SK-MEL-5 (cell line): ENCODE measurements at places on chromosomes 6 and 20. TPM values are rescaled to one million over a fixed set of nuclear protein-coding genes. Genes with fewer than 3 reads are reported as not detected.

DNA sequence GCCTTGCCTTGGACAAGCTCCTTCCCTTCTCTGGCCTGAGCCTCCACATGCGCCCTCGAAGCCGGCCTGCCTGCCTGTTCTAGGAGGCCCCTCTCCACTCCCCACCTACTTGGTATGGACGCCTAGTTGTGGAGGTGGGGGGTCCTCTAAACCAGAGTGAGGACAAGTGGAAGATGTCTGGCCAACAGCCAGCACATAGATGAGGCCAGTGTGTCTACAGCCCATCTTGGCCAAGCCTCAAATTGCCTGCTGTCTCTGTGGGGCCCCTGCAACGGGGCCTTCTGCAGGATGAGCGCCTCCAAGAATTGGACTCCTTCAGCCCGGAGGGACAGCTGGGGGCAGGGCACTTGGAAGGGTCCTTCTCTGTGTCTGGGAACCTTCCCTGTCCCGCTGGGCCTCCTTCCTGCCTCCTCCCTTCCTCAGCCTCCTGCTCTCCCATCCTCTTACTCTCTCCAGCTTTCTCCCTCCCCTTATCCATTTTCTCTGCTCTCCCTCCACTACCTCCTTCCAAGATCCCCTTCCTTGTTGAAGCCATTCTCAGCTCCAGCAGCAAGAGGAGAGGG lies 1.6 kb downstream of the MDFI start:
- no peak for DNase-seq

GRCh38 chr6:35534407-35535170 lies 21.9 kb upstream of the TULP1 start:
- DNase-seq: no peak

- DNase-seq: no peak
Observed at GRCh38 chr20:37230200-37230599, 31.4 kb downstream of the GHRH start.

- DNase-seq: no peak
Observed at GRCh38 chr6:45605971-45606370, 228.2 kb upstream of the SUPT3H start.

- DNase-seq: no peak
Observed at GRCh38 chr20:3815703-3816315, 4.5 kb upstream of the AP5S1 start.

DNA sequence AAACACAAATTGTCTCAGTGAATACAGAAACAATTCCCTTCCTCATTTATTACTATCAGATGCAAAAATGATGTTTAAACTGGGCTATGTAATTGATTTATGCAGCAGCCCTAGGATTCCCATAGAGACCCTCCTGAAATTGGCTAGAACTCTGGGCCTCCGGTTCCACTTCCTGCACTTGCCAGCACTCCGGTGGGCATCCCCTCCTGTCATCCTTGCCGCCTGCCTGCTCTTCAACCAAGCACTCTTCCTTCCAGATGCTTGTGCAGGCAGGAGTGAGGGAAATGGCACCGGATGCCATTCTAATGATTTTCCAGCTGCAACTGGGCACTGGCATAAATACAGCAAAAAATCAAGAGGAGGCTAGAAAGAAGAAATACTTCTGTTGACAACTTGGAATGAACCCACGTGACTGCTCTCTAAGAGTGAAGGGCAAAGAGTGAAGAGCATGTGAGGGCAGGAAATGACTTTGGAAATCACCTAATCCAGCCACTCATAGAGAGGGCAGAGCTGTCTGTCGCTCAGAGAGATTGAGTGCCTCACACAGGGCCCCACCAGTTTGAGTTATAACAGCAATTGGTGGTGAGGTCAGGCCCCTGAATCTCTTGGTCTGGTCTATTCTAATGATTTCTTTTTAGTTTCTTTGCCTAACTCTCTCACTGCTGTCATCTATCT lies 3.7 kb upstream of the NEDD9 start:
- peak; percentile 73 for DNase-seq

Gene SRMS
- not detected in 2 replicates for total RNA-seq

DNA sequence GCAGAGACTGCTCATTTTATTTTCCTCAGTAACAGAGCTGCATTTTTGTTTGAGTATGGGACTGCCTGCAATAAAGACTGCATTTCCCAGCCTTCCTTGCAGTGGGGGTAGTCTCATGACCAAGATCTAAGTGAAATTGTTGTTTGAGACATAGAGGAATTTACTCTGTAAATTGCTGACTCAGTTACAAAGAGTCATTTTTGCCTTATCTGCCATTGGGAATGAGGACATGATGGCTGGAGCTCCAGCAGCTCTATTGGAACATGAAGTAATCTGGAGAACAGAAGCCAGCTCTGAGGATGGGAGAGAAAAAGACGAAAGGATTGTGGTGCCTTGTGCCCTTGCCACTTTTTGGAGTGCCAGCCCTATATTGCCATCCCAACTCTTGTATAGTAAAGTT lies 2.1 kb upstream of the CST11 start:
- no peak for DNase-seq

- no peak for DNase-seq
Observed at GRCh38 chr6:165634101-165634880, 28.8 kb downstream of the PDE10A start.

GRCh38 chr20:4009309-4009708 lies 6.0 kb downstream of the RNF24 start:
- no peak for DNase-seq

GRCh38 chr6:166501246-166501645 lies 85.2 kb downstream of the RAMACL start:
- DNase-seq: no peak

DNA sequence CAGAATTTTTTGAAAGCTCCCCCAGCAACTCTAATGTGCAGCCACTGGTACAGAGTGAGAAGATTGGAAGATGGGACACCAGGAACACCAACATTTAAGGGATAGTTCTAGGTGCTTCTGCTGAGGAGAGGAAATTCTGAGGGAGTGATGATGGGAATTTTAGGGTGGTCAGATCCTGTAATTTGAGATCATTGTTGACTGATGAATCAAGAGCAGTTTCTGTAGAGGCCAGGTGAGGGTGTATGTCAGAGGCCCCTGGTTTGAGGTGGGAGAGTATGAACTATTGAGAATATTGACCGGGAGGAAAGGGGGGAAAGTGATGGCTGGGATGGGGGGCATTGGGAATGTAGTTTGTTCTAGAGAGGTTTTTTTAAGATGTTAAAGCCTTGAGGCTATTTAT lies 47.2 kb downstream of the PTPRA start:
- DNase-seq: no peak

DNA sequence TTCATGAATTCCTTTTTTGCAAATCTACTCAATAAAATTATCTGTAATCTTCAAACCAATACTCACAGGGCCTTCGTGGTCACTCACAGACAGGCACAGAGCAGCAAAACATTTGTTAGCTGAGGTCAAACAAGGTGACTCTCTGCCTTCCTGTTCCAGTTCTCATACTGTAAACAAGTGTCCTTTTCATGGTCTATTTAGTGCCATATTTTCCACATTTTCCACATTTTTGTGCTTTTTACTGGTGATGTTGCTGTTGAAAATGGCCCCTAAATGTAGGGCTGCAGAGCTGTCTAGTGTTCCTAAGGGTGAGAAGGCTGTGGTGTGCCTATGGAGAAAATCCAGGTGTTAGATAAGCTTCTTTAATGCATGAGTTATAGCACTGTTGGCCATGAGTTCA lies 133.1 kb upstream of the COL21A1 start:
- no peak for DNase-seq

DNA sequence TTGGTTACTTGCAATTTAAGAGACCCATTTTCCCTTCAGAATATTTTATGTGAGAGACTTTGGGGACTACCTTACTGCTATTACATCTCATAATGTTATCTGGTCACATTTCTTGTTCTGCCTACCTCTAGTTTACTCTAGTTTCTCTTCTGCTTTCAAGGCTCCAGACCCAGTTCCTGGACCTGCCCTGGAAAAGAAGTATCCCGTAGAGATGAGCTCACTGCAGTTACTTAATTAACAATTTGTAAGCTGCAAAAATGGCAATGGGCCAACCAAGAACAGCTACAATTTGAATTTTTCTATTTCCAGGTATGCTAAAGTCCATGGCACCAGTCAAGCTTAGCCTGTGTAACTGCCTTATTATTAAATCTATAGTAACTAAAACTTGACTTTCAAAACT lies 25.0 kb downstream of the TAB2 start:
- DNase-seq: no peak

DNA sequence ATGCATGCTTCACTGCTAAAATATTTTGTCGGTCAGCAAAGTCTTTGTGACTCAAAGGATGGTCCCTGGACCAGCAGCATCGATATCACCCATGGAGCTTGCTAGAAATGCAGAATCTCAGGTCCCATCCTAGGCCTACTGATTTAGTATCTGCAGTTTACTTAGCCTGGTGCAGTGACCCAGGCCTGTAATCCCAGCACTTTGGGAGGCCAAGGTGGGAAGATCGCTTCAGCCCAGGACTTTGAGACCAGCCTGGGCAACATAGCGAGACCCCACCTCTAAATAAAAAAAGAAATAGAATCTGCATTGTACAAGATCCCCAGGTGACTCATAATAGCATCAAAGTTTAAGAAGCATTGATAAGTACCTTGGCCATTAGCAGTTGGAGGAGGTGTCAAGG lies 248.7 kb downstream of the CD83 start:
- no peak for DNase-seq

- no peak for DNase-seq
Observed at GRCh38 chr20:23266530-23267398, 83.8 kb upstream of the NXT1 start.
